ENCODE measurements at places on chromosomes 7 and 10.

- no peak for DNase-seq
Measured at GRCh38 chr10:113443141-113443925, 109.5 kb upstream of the HABP2 start.

- DNase-seq: no peak
Measured at GRCh38 chr10:69397972-69398371, 18.7 kb downstream of the TACR2 start.

GRCh38 chr7:151853896-151854719 is 22.8 kb downstream of the PRKAG2 start:
- no peak for DNase-seq

DNA sequence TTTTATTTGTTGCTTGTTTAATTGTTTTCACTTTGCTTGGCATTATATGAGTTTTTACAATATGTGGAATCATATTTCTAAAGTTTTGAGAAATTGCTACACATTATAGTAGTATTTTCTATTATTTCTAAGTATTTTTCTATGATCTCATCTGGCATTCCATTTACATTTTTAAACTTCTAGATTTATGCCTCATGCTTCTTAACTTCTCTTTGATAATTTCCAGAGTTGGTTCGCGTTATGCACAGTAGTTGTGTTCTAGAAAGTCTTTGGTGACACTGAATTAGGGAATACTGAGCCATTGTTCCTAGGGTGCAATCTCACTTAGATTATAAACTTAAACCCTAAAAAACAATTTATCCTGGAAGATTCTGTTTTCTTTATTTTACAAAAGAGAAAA is 129.2 kb downstream of the GNAI1 start:
- DNase-seq: no peak

- DNase-seq: no peak
Measured at GRCh38 chr7:44473295-44473694, 17.2 kb downstream of the NUDCD3 start.

DNA sequence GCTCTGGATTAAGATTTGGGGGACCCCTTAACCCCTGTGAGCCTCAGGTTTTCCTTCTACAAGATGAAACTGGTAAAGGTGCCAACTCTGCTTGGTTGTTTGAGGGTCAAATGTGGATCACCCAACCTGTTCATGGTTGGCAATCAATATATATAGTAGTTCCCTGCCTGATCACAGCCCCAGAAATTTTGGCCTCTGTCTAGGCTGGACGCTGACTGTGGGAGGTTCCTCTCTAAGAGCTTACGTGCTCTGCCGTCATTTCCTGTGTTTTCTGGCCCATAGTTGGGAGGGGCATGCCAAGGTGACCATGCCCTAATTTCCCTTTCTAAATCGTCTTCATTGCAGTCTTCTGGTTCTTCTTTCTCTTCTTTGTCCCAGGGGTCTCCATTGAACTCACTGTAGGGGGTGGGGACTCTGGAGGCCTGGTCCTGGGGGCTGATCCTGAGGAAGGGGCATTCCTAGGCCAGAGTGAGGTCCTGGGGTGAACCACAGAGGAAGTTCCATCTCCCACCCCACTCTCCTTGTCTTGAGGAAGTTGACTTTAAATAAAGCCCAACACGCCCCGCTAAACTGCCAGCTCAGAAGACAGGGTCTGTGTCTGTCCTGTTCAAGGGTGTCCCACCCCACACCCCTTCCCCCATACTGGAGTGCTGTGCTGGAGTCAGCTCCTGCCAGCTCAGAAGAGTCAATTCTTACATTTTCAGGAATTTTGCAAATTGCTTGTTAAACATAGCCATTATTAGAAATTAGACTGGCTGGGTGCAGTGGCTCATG is 98.9 kb upstream of the SDK1 start:
- DNase-seq: no peak

GRCh38 chr7:25009257-25009656 is 29.3 kb upstream of the OSBPL3 start:
- DNase-seq: peak; percentile 69

GRCh38 chr10:70381471-70382421 is 679 bp downstream of the LRRC20 start:
- DNase-seq: no peak

DNA sequence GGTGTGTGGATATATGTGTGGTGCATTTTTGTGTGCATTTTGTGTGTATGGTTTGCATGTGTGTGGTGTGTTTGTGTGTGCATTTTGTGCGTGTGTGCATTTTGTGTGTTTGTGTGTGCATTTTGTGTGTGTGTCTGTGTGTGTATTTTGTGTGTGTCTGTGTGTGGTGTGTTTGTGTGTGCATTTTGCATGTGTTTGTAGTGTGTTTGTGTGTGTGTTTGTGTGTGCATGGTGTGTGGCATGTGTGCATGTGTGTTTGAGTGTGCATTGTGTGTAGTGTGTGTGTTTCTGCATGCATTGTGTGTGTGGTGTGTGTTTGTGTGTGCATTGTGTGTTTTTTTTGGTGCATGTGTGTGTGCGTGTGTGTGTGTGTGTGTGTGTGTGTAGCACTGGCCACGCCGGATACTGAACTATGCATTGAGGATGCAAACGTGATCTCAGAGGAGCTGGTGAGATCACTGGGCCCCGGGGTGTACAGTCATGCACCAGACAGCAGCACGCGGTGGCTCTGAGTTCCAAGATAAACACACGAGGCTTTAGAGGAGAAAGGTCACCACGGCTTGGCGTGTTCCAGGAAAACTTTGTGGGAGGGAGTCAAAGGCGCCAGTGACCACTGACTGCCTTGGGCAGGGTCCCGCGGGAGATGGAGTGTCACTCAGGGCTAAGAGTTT is 106.6 kb upstream of the SHH start:
- DNase-seq: peak; percentile 8

DNA sequence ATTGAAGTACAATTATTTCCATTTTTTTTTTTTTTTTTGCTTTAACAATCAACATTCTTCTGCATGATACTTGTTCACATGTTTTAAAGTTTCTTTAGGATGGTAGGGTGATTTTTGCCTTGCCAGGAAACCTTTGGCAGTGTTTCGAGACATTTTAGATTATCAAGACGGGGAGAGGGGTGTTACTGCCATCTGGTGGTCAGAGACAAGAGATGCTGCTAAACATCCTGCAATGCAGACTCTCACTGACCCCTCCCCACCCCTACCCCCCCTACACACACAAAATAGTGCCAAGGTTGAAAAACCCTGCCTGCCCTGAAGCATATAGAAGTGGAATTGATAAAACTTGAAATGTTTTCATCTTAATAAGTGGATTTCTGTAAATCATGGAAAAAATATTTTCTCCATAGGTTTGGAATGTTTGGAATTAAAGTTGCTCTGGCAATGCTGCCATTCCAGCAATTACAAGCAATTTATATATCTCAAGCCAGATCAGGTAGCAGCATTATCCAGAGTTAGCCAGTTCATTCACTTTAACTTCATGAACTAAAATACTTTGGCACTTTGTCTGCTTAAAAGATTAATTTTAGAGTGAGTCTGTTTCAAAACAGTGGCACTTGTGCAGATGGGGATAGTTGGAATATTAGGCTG is 62.1 kb downstream of the SDHAF3 start:
- DNase-seq: peak; percentile 25

DNA sequence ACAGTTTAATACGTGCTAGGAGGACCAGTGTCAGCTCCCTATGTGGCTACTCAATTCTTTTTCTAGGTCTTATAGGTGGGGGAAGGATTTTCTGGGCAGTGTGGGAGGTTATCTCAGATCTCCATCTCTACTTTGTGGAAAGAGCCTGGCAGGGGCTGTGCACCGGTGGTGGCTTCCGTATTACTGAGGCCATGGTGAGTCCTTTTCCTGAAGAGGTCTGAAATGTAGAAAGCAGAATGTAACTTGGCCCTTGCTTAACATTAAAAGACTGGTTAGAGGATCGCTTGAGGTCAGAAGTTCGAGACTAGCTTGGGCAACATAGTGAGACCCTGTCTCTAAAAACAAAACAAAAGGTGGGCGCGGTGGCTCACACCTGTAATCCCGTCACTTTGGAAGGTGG is 2.7 kb upstream of the TPST1 start:
- DNase-seq: no peak

DNA sequence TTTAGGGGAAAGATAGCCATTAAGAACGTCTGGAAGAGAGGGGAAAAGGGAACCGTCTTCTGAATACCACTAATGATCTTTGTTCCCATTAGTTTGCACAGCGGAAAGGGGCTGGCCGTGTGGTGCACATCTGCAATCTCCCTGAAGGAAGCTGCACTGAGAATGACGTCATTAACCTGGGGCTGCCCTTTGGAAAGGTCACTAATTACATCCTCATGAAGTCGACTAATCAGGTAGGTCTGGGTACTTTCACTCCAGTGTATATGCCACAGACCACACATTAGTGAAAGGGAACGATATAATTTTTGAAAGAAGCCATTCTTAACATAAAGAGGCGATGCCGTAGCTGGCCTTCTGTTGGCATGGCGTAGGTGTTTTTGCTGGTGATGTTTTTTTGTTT is 74.3 kb upstream of the PDCD4 start:
- no peak for DNase-seq

- DNase-seq: no peak
Measured at GRCh38 chr10:96482815-96483588, 30.7 kb downstream of the TLL2 start.

- no peak for DNase-seq
Measured at GRCh38 chr10:34323192-34323591, 491.9 kb downstream of the PARD3 start.

GRCh38 chr7:30503274-30504212 is 1.1 kb downstream of the GGCT start:
- no peak for DNase-seq

DNA sequence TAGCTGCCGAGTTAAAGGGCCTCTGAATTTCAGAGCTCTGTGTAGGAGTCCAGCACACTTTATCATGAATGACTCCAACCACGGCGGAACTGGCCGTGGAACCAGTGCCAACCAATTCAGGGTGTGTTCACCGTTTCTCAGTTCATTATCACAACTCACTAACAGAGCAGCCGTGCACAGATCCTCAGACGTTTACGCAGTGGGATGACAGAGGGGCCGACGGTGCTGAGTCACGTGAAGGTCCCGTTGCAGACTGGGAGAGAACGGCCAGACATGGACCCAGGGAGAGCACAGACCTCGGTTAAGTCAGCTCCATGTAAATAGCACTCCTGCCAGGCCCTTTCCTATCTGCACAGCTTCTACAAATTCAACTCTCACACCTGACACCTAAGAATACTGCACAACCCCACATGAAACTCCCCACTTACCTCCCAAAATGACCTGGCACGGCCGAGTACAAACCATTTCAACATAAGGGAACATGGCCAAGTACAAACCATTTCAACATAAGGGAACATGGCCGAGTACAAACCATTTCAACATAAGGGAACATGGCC is 95.5 kb downstream of the DIP2C start:
- no peak for DNase-seq

- no peak for DNase-seq
Measured at GRCh38 chr10:124657806-124658205, 86.4 kb downstream of the FAM53B start.

DNA sequence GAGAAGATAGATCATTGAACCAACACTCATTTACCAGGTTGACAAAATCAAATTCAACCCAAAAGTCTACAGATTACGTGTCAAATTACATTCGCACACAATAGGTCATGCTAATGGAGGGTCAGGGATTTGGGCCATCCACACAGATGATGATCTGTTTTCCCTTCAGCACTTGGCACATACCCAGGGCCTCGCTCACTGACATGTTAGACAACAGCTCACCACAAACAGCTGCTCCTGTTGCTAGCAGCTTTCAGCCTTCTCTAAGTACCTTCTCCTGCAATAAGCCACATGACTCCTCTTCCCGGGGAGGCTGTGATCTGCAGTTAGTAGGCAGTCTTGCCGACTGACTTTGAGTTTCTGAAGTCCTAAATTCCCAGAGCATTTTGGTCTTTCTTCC is 18.4 kb downstream of the NKX2-3 start:
- no peak for DNase-seq

- no peak for DNase-seq
Measured at GRCh38 chr10:129712000-129712399, 245.0 kb downstream of the MGMT start.

- DNase-seq: no peak
Measured at GRCh38 chr7:159026271-159027055, 118.2 kb downstream of the VIPR2 start.

DNA sequence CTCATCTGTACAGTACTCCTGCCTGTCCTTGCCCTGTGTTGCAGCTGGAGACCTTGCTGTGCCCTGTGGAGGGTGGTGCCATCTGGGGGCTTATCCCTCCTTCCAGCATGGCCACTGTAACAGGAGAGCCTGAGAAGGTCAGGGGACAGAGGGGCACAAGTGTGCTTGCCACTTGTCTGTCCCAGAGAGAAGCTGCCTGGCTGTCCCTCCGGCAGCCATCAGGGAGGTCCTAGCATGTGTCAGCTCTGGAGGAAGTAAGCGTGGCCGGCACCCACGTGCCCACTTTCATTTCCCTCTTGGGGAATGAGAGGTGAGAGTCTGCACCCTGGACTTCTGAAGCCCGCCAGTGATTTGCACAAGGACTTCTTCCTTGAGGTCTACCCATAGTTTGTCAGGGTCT is 97.0 kb upstream of the PPIF start:
- no peak for DNase-seq

GRCh38 chr10:2917926-2918325 is 149.4 kb upstream of the PFKP start:
- DNase-seq: no peak

DNA sequence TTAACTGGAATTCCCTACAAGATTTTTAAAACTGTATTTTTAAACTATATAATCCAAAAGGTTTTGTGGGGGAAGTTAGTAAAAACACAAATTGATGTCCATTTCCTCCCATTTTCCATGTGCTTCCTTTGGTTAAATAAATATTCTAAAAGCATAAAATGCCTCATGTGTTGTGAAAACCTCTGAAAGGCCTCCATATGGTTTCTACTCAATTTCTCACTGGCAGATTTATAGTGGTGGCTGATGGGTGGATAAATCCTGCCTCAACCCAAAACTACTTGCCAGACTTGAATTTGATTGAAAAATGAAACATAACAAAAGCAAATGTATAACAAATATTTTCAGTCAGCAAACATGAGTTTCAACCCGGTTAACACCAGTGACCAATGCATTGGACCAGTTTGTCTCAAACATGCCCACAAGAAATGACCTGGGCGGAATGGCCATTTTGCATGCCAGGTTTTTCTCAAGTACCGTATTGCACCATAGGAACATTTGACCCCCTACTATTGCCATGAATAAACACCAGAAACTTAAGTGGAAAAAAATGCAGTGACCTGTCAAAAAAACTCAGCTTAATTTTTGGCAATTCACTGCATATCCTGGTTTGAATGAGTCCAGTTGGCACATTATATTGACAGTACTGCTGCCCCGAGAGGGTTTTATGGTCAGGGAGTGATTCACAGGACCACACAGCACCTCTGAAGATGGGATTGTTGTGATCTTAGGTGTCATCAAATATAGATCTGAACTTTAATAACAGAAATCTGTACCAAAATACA is 454.6 kb upstream of the ANKRD30A start:
- DNase-seq: no peak

- no peak for DNase-seq
Measured at GRCh38 chr10:71633920-71634319, 85.7 kb downstream of the C10orf105 start.

GRCh38 chr7:127419196-127419595 is 26.7 kb upstream of the ZNF800 start:
- no peak for DNase-seq

DNA sequence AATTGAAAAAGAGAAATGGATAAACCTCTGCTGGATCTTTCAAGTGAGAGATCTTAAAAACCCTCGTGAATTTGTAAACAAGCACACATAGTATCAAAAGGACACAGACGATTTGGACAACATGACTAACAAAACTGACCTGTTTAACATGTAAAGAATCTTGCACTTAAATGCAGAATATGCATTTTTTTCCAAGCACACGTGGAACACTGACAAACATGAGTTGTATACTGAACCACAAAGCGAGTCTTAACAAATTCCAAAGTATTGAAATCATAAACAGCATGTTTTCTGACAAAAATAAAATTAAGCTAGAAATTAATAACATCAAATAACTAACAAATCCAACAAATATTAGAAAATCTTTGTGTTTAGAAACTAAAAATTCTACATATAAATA is 65.0 kb upstream of the ZNF746 start:
- DNase-seq: peak; percentile 26

All from fibroblast of skin of left biceps (primary cell).